ENCODE measurements at places on chromosomes 2 and 18.
A peak's percentile ranks its signal among the peaks of the same experiment; 100 is the strongest.

DNA sequence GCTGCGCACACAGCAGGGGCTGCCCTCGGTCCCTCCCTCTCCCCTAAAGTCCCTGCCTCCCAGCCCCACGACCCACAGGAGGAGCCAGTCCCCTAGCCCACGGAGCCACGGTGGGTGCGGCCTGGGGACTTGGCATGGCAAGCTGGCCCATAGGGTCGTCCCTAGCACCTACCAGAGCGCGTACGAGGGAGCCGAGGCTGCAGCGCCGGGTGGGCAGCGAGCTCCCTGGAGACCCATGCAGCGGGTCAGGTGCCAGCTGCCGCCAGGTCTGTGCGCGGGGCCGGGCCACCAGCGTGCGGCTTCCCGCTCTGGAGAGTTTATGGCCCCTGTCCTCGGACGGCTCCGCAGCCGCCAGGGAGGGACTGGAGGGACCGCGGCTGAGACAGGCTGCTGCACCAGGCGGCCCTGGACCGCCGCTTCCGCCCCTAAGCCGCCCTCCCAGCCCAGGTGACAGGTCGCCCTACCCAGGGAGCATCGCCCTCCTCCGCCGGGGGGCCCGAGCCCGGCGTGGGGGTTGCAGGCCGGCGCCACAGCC, 273.6 kb downstream of the CCDC74A start:
- no peak for DNase-seq

GRCh38 chr18:24126155-24126961, 12.5 kb upstream of the CABYR start:
- no peak for DNase-seq

DNA sequence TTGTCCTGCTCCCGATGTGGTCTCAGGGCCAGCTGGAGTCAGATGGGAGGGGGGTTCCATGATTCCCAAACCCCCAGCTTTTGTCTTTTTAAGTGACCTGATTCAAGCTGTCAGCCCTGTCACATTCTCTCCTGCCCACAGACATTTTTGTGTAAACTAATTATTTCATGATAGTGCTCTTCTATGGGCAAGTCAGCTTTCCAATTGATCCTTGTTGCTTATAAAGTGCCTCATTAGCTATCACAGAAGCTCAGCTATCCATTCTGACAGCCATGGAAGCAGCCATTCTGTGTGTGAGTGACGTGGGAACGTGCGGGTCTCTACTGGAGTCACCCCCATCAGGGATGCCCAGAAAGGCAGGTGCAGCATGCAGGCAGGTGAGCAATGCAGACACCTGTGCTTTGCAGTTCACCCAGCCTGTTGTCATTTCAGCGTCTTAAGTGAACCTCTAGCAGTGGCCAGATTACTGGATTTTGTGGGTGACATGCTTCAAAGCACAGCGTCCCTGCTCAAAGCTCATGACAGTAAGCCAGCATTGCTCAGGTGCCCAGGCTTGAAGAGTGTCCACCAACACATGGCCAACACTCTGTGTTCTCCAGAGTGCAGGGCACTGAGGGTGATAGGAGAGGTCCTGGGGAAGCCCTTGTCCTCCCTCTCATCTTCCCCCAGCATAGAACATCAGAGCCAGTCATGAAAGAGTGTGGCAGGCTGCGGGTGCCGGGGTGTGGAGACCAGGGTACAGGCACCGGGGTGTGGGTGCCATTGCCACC, 162.1 kb upstream of the SH3BP4 start:
- no peak for DNase-seq

GRCh38 chr2:235366807-235367206, 127.0 kb upstream of the AGAP1 start:
- no peak for DNase-seq

- DNase-seq, result no peak
Observed at GRCh38 chr2:43255296-43255910, 29.0 kb upstream of the ZFP36L2 start.

GRCh38 chr2:36371070-36371874, 15.7 kb downstream of the CRIM1 start:
- no peak for DNase-seq

DNA sequence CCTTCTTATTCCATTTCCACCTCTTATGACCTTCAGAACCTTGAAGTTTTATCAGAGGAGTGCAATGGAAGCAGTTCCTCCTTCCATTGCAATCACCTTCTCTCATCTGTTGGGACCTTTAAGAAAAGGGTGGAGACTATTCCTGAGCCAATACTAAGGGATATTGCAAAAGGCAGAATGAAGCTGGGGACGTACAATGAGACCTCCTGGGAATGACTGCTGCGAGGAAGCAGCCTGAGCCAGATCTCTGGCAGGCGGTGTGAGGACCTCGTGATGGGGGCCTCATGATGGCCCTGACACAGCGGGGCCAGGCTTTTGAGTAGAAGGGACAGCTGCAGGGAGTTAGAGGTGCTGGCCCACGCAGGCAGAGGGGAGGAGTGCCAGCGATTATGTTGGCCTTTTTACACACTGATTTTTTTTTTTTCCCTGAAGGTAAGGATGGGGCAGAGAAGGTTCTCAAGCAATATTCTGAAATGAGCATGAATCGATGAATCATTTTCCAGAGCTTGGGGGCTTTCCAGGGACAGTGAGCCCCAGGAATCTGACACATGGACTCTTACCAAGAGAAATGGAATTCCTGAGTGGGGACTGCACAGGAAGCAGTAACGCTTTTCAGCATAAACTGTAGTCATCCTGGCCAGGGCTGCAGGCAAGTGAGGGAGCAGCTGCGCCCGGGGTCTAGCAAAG, 40.0 kb upstream of the LAPTM4A start:
- DNase-seq, result peak; percentile 81

DNA sequence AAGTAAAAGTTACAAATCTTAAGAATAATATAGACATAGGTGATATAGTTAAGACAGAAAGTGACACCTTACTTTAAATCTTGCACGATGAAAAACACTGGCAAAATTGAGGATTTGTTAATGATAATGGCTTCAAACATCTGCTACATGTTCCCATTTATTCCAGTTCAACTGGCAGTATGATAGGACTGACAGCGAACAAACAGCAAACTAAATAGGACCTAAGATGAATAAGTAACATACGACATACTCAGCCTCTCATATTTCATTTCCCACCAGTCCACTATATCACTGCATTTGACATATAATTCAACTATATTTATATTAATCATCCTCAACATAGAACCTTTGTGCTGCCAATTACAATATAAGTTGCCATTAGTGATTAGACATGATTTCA, 36.3 kb downstream of the ACVR1C start:
- no peak for DNase-seq

- DNase-seq, result no peak
Observed at GRCh38 chr2:101106453-101107181, 44.6 kb downstream of the TBC1D8 start.

- no peak for DNase-seq
Observed at GRCh38 chr2:56589835-56590234, 406.0 kb downstream of the CCDC85A start.

GRCh38 chr2:136134126-136134525, 16.2 kb upstream of the CXCR4 start:
- no peak for DNase-seq

DNA sequence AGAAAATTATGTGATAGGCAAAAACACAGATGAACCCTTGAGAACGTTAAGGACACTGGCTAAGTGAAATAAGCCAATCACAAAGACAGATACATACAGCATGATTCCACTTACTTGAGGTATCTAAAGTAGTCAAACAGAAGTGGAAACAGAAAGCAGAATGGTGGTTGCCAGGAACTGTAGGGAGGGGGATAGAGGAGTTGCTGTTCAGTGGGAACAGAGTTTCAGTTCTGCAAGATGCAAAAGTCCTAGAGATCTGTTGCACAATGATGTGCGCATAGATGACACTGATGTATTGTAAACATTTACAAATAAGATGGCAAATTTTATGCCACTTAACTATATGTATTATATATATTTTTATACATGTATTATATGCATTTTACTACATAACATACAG, 59.7 kb downstream of the POLE4 start:
- DNase-seq, result no peak

DNA sequence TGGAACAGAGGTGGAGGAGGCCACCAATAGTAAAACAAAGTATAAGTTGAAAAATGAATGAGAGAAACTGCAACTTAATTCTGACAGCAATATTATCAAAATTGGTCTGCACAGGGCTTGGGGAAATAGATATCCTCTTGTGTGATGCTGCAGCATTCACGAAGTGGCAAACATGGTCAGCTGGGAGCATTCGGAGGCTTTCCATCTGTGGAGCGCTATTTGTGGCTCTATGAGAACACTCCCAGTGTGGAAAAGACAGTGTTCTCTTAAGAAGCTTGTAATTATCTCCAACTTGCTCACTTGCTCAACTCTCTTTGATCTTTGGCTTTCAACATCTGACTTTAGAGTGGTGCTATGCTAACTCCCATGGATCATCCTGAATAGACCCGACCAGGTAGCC, 3.1 kb upstream of the FLACC1 start:
- DNase-seq, result no peak

- DNase-seq, result no peak
Observed at GRCh38 chr2:103285354-103285753, 523.5 kb downstream of the TMEM182 start.

DNA sequence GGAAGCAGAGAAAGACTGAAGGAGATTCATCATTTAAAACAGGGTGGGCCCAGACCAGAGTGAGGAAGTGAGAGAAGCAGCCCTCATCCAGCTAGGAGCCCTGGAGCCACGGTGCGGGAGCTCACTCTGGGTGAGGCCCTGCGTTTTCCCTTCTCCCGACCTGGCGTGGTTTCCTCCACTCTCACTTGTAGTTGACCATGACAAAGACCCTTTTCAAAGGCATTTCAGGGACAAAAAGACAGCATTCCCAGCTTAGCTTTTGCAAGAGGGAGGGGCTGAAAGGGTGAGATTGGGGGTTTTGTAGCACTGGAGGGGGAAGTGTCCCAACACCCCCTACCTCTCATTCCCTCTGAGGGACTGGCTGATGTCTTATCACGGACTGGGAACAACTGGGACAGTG, 56.6 kb downstream of the TRPM8 start:
- no peak for DNase-seq

- DNase-seq, result peak; percentile 36
Observed at GRCh38 chr2:26455037-26455669, 22.8 kb downstream of the OTOF start.

- DNase-seq, result peak; percentile 77
Observed at GRCh38 chr2:20065885-20066602, 14.6 kb upstream of the LAPTM4A start.

DNA sequence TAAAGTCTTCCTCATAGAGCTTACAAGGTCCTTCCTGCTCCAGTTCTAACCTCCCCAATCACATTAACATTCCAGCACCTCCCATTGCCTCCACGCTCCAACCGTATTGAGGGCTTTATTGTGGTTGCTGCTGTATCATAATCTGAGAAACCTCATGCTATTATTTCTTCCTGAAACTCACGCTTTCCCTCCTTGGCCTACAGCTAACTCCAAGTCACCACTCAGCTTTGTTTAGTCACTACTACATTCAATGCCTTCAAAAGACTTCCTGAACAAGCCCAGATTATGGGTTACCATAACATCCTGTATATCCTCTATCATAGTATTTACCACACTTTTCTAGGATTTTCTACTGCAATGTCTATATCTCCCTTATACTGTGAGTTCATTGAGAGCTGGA, 230.4 kb downstream of the IKZF2 start:
- DNase-seq, result no peak

- DNase-seq, result no peak
Observed at GRCh38 chr2:218039171-218039570, 29.9 kb upstream of the RUFY4 start.

DNA sequence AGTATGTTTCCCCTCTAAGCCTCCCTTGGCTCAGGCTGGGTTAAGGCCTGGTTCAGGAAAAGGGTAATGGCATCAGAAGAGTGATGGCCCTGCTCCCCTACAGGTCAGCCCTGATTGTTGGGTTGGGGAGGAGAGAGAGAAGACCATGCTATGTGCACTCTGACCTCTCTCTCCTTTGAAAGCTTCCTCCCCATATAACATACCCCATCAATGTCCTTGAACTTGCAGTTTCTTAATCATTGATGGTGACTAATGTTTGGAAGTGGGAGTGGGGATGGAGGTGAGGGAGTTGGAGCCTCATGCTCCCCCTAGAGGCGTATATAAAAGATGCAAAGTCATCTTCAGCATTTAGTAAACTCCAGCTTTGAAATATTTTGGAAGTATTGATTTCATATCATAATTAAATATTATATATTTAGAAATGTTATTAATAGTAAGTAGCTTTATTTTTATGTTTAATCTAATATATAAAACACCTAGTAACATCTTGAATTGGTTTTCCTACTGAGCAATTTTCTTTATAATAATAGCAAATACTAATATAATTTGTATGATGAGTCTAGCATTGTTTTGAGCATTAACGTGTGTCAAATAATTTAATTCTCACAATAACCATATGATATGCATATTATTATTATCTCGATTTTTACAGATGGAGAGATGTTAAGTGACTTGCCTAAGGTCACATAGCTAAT, 8.8 kb downstream of the PLCL1 start:
- DNase-seq, result no peak

DNA sequence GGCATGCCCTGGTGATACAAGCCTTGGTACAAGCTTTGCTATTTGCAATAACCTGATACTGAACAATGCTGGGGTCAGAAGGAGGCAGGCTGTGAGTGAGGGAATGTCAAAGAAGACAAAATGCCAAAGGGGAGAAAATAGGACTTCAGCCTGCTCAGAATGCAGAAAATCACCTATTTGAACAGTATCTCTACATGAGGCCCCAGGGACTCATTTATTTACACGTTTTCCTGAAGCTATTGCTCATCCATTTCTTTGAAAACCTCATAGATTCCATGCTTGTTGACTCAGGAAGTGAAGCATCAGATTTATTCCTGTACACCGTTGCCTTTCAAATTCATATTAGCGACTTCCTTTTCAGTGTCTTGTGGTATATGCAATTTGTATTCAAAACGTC, 69.4 kb upstream of the CBLN2 start:
- no peak for DNase-seq

- DNase-seq, result no peak
Observed at GRCh38 chr2:188588235-188588634, 296.6 kb downstream of the GULP1 start.

- peak; percentile 30 for DNase-seq
Observed at GRCh38 chr2:28419443-28420270, 27.0 kb downstream of the FOSL2 start.

DNA sequence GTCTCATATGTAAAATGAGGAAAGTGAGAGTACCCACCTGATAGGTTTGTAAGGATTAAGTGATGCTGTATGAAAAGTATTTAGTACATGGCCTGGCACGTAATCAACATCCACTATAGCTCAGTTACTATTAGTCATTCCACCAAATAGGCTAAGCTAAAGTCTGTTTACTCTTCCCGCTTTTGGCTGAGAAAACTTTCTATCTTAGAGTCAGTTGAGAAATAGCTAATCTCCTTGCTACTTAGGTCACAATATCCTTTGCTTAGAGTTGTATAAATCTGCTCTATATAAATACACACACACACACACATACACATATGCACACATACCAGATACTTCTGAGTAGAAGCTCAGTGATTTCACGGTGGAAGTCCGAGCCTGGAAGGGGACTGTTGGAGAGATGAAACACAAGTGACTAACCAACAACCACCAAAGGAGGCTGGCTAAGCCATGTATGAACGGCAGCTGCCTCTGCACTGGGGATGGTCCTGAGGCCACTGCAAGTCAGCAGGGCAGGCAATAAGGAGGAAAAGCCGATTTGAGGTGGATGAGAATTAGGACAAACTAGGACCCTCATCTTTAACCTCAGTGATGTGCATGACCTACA, 104.6 kb upstream of the EPHA4 start:
- no peak for DNase-seq

All from Right ventricle myocardium superior (tissue), 1 donor.